ENCODE measurements at places on chromosomes 3 and 15.
A peak's percentile ranks its signal among the peaks of the same experiment; 100 is the strongest.

DNA sequence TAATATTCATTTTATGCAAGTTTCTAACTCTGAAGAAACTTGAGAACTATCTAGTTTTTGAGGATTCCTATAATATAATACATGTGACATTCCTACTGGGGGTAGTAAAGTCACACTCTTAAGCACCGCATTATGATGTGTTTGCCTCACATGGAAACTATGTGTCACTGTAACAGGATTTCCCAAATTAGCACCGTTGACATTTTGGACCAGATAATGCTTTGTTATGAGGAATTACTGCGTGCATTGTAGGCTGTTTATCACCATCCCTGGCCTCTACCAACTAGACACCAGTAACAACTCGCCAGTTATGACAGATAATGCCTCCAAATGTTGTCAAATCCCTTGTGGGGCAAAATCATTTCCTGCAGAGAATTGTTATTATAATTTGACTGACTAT is 267.8 kb downstream of the RAP2B start:
- DNase-seq, result no peak

DNA sequence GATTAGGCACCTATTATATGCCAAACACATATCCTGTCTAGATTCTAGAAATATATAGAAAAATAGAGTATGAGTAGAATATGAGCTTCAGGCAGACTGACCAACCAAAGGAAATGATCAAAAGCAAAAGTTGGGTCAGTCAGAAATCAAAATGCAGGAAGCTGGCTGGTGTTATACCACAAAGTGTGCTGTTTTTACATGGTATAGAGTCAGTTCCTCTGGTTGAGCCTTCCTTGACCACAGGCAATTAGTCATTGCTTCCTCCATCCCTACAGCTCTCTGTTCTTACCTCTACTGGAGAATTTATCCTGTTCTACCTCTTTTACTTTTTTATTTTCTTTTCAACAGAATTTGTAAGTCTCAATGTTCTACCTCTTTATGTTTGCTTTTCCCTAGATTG is 149.8 kb downstream of the TMCO5A start:
- peak; percentile 38 for DNase-seq

DNA sequence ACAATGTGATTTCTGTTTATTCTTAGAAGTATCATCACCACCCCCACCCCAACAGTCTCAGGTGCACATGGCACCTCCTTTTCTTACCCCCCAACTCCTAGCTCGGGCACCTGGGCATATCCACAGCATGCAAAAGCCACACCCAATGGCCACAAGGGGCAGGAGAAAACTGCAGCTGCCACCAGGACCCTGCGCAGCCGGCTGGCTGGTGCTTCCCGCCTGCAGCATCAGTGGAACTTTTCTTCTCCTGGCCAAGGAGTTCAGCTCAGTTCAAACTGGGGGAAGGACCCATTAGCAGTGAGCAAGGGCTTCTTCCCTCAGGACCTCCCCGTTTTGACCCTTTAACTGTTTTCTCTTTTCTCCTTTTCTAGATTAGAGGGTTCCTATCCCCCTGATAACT is 44.8 kb downstream of the TM4SF18 start:
- no peak for DNase-seq

- no peak for DNase-seq
Measured at GRCh38 chr3:115968871-115969270, 345.6 kb downstream of the GAP43 start.

DNA sequence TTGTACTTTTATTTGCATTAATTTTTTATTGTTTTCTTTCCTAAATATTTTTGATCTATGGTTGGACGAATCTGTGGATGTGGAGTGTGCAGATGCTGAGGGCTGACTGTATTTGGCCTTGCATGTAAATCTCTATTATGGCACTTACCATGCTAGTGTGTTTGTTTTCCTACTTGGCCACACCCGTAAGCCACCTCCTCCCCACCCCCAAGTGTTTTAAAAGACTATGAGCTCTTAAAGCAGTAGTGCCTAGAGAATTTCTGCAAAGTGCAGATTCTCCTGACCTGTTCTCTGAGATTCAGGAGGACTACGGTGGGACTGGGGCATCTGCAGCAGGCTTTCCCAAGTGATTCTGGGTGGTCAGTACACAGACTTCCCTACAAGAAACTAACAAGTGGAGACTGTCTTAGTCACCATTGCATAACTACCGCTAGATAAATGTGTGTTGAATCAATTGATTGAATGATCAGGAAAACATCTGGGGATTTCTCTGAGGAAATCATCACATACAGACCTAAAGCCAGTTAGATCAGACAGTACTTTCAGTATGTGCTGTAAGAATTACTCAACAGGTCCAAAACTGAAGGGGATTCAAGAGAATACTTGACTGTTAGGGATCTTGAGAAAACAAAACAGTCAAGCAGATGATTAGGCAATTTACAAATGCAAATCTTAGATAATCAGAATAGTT is 6.2 kb upstream of the TIPARP start:
- DNase-seq, result peak; percentile 64

- peak; percentile 58 for DNase-seq
Measured at GRCh38 chr3:5304789-5305683, 117.5 kb downstream of the EDEM1 start.

DNA sequence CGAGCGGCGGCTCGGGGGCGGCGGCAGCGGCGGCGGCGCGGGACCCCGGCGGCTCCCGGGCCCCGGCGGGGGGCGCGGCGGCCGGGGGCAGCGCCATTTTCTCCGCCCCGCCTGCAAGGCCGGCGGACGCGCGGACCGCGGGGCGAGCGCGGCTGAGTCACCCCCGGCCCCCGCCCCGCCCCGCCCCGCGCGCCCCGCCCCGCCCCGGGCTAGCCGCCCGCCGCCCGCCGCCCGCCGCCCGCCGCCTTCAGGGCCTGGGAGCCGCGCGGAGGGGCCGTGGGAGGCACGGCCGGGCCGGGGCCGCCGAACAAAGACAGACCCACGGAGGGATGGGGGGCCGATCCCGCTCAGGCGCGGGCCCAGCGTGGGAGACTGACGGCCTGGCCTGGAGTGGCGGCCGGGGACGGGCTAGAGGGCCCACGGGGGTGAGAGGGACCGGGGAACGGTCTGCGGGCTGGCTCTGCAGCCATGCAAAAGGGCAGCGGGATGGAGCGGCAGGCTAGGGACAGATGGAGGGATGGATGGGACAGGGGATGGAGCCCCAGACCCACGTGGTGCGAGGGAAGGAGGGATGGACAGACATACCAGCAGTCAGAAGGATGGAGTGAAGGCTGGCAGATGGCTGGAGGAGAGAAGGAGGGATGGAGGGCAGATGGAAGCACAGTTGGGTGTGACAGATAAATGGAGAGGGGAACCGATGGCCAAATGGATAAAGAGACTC is at the start of gene EIF4E3:
EIF4E3 (minus strand) TSS at position 132 of the 721 bp plus-strand sequence; CDS start at position 97, 35 bp downstream.
- DNase-seq, result peak; percentile 40

- no peak for DNase-seq
Measured at GRCh38 chr15:73333001-73333400, 35.8 kb downstream of the HCN4 start.

GRCh38 chr3:42701371-42702065 is 1.1 kb downstream of the HHATL start:
- DNase-seq, result peak; percentile 6

DNA sequence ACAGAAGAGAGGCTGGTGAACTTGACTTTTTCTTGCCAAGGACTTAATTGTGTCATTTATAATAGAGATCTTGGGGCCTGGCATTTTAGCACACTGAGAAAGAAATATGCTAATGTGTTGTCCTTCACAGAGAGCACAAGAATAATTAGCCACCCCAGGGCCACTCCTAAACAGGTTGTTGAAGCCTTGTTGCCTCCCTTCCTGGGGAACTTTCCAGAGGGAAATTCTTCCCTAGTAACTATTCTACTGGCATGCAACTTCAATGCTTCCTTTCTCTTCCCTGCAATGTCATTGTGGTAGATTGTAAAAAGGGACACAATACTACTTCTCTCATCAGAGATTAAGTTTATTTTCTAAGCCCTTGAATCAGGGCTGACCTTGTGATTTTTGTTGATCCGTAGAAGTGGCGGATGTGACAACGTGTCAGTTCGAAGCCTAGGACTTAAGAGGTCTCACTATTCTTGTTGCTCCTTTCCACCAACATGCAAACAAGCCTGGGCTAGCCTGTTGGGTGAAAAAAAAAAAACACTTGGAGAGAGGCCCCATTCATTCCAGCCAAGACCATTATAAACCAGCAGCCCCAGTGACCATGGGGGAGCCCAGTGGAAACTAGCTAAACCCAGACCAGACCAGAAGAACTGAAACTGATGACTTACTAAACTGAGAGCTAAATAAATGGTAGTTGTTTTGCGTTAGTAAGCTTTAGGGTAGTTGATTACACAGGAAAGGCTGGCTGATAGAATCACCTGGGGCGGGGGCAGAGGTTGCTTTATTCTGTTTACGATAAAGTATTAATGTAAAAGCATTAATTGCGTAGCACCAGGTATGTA is 287.2 kb downstream of the SHQ1 start:
- DNase-seq, result no peak
